ENCODE measurements at places on chromosomes 7 and 10. TPM values are rescaled to one million over a fixed set of nuclear protein-coding genes. Genes with fewer than 3 reads are reported as not detected.

SERPINE1 gene
- total RNA-seq: 1,952 TPM

STAG3 gene
- total RNA-seq: 0.13 TPM

KLF14 gene
- not detected for total RNA-seq

ZC3HAV1L gene
- 15.3 TPM for total RNA-seq

GIMAP5 gene
- total RNA-seq: 54.7 TPM

TES gene
- 93.7 TPM for total RNA-seq

NRG3 gene
- 0.20 TPM for total RNA-seq

ELFN1 gene
- total RNA-seq: 0.84 TPM

OR6B1 gene
- total RNA-seq: not detected

AQP1 gene
- 4.9 TPM for total RNA-seq

WNT2 gene
- total RNA-seq: not detected

SEMA3C gene
- total RNA-seq: not detected

ZNF365 gene
- total RNA-seq: 0.33 TPM

MMD2 gene
- not detected for total RNA-seq

FXYD4 gene
- not detected for total RNA-seq

CADPS2 gene
- 35.9 TPM for total RNA-seq

ZCWPW1 gene
- total RNA-seq: 0.98 TPM

MAPK8 gene
- total RNA-seq: 44.7 TPM

EEF1AKMT2 gene
- total RNA-seq: 12.9 TPM

AP4M1 gene
- 18.5 TPM for total RNA-seq

LLCFC1 gene
- total RNA-seq: not detected

TFAM gene
- 37.8 TPM for total RNA-seq

GIMAP7 gene
- 20.4 TPM for total RNA-seq

NYAP1 gene
- 2.9 TPM for total RNA-seq

SPDYE9 gene
- total RNA-seq: not detected

EVX1 gene
- total RNA-seq: not detected

CISD1 gene
- 39.9 TPM for total RNA-seq

UBN2 gene
- 3.3 TPM for total RNA-seq

AGAP6 gene
- total RNA-seq: 2.4 TPM

UNCX gene
- not detected for total RNA-seq

OPN4 gene
- total RNA-seq: not detected

ECHDC3 gene
- 20.0 TPM for total RNA-seq

CAMK2B gene
- total RNA-seq: 0.20 TPM

ADO gene
- 16.7 TPM for total RNA-seq

ANKRD22 gene
- total RNA-seq: not detected

LRRD1 gene
- not detected for total RNA-seq

EN2 gene
- not detected for total RNA-seq

PRSS37 gene
- not detected for total RNA-seq

LOXL4 gene
- total RNA-seq: 9.1 TPM

HKDC1 gene
- not detected for total RNA-seq

SEMA4G gene
- total RNA-seq: 0.84 TPM

HMX2 gene
- not detected for total RNA-seq

ZEB1 gene
- total RNA-seq: 52.8 TPM

SDK1 gene
- total RNA-seq: 0.20 TPM

MSS51 gene
- total RNA-seq: 0.40 TPM

OR2A7 gene
- total RNA-seq: not detected

EEPD1 gene
- total RNA-seq: 8.1 TPM

SCART1 gene
- 0.25 TPM for total RNA-seq

TMEM196 gene
- total RNA-seq: not detected

All from mammary microvascular endothelial cell (primary cell).